ENCODE measurements at places on chromosomes 5 and 9.

- no peak for DNase-seq
Measured at GRCh38 chr9:36864491-36865410, 169.3 kb downstream of the PAX5 start.

DNA sequence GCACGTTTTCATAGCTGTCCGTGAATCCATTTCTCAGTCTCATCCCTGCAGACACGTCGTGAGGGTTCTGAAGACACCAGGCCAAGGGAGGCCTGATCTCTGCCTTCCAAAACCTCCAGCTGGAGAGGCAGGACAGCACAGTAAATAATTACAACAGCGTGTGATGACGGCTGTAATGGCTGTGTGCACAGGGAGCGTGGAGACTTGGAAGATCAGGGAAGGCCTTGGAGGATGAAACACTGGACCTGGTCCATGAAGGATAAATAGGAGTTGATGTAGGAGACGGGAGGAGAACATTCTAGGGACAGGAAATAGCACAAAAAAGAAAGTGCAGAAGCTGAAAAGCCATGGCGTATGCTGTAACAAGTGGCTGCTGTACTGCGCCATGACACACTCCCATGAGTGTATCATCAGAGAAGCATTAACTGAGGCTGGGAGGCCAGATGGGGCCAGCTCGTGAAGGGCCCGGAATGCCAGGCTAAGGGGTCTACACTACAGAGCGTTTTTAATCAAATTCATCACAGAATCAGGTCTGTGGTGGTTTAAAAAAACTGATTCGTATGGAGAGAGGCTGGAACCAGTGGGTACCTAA lies 97.2 kb downstream of the CRB2 start:
- DNase-seq: no peak

- DNase-seq: no peak
Measured at GRCh38 chr5:80503641-80504040, 15.7 kb downstream of the FAM151B start.

DNA sequence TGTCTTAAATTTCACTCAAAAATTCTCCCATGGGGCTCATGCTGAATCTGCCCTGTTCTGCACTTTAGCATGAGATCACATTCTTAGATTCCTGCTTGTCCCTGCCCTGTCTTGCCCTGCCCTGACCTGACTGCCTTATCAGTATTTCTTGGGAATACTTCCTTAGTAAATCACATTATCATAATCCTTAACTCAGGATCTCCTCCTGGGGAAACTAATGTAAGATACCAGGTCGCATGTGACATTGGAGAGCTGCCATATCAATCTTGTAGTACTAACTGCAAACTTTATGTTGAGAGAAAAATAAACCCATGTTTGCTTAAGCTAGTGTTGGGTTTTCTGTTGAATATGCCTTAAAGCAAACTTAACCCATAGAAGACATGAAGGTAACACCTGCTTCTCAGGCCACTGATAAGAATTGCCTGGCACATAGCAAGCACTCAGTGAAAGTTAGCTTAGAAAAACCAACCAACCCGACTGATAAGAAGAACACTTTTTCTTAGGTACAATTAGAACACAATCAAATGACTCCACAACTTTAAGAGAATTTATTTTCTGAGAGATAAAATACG lies 53.3 kb downstream of the IL33 start:
- no peak for DNase-seq

DNA sequence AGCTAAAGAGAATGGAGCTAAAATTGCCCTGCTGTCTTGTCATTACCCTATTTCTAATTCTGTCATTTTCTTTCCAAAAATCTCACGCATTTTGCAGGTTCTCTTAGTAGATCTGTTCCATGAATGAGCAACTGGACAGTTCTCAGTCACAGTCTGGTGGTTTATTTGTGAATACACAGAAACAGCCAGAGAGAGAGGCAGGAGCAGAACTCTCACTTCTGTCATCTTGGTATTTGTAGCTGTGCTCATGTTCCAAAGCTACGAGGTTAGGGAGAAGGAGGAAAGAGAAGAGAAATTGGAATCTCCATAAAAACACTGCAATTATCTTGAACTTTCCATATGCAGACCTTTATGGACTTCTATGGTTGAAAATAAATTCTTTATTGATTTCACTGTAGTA lies 118.0 kb upstream of the OR13F1 start:
- DNase-seq: no peak

DNA sequence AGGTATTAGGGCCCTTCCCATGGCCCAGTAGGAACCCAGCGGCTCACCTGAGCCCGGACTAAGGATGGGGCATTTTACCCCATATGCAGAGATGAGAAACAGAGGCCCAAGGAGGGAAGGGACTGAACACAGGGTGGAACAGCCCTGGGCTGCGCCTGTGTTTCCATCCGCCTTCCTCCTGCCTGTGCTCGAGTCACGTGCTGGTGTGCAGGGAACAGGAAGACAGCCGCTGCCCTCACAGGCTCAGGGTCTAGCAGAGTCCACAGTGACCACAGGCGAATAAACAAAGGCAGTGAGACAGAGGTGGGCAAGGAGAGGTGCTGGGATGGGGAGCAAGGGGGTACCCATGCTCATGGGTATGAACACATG lies 129.4 kb downstream of the C9orf50 start:
- DNase-seq: peak; percentile 60

GRCh38 chr5:150120617-150121447 lies 34.5 kb upstream of the CSF1R start:
- DNase-seq: no peak

DNA sequence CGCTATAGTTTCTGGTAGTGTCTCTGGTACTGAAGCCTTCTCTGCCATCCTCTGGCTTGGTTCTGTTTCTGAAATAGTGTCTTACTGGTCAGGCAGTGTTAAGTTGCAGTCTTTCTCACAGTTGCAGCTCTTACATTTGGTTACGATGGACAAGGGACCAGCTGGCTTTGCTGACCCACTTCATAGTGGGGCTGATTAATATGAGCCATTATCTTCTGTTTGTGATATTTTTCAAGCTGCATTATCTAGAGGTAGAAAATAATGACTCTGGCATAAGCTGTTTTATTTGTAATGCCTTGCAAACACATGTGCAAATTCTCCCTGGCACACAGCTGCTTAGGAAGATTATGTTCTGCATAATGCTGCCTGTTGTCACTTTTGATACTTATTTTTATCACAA lies 199.1 kb downstream of the KDM4C start:
- peak; percentile 19 for DNase-seq

GRCh38 chr9:136152543-136152866 lies 33.8 kb upstream of the TMEM250 start:
- no peak for DNase-seq

GRCh38 chr5:32217886-32218396 lies 43.8 kb upstream of the GOLPH3 start:
- DNase-seq: peak; percentile 79

GRCh38 chr9:88993327-88993726 lies 2.1 kb downstream of the S1PR3 start:
- no peak for DNase-seq

GRCh38 chr5:171595801-171596231 lies 176.4 kb downstream of the FGF18 start:
- DNase-seq: no peak

GRCh38 chr5:2610986-2611385 lies 140.5 kb downstream of the IRX2 start:
- no peak for DNase-seq

- no peak for DNase-seq
Measured at GRCh38 chr5:124936626-124936933, 190.1 kb upstream of the ZNF608 start.

DNA sequence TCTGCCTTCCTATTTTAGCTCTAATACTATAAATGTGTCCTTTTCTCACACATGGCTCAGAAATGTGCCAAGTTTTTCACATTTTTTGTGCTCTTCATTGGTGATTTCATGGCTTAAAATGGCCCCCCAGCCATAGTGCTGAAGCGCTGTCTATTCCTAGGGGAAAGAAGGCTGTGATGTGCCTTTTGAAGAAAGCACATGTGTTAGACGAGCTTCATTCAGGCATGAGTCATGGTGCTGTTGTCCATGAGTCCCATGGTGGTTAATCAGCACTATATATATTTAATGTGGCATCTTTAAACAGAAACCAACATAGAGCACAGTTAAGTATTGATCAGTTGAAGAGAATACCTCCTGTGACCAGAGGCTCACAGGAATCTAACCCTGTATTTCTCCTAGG lies 55.8 kb downstream of the PDE8B start:
- DNase-seq: no peak

- peak; percentile 62 for DNase-seq
Measured at GRCh38 chr9:117405950-117406705, 8.7 kb downstream of the ASTN2 start.
